ENCODE measurements at places on chromosomes 13 and 19.

DNA sequence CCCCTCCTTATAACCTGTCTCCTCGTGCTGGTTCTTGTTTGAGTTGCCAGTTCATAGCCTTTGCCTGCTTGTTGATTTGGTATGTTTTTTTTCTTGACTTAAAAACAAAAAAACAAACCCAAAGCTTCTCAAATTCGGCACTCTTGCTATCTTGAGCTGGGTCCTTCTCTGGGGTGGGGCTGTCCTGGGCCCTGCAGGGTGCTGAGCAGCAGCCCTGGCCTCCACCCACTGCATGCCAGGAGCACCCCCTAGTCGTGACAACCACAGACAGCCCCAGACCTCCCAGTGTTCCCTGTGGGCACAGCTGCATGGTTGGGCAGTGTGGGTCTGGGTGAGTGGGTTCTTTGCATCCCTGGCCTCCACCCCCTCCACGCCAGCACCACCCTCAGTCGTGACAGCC, 27.8 kb downstream of the KDM4B start:
- no peak for DNase-seq

- no peak for DNase-seq
Measured at GRCh38 chr19:38557205-38557799, 60.5 kb downstream of the MAP4K1 start.

GRCh38 chr19:11587975-11588631, 9.2 kb upstream of the ZNF627 start:
- no peak for DNase-seq

DNA sequence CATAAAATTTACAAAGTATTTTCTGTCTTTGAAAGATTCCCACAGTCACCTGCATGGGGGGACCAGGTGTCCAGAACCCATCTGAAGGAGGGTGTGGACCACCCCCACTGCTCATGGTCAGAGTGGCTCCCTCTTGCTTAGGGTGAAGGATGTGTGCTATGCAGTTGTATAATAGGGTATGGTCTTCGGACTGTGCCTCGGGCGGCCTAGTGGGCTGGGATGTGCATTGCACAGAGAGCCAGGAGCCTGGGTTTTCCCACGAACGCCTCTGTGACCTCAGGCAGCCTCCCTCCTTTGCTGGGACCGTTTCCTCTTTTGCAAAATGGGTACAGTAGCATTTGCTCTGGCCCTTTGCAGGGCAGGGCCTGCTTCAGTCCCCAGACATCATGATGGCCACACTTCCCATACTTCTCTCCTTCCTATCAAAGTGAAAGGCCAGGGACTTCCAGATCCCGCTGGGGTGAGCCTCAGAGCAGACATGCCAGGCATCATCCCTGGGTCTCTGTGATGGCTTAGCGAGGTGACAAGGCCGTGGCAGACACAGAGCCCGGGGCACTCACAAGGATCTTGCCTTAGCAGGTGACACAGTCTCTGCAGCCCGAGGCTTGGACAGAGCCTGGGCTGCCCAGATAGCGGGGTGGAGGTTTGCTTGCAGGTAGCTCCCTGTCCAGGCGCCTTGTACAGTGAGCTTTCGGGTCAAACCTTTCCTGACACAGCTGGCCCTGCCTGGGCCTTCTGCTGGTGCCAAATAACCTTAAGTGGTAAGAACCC, 59.4 kb upstream of the ZNF536 start:
- no peak for DNase-seq

DNA sequence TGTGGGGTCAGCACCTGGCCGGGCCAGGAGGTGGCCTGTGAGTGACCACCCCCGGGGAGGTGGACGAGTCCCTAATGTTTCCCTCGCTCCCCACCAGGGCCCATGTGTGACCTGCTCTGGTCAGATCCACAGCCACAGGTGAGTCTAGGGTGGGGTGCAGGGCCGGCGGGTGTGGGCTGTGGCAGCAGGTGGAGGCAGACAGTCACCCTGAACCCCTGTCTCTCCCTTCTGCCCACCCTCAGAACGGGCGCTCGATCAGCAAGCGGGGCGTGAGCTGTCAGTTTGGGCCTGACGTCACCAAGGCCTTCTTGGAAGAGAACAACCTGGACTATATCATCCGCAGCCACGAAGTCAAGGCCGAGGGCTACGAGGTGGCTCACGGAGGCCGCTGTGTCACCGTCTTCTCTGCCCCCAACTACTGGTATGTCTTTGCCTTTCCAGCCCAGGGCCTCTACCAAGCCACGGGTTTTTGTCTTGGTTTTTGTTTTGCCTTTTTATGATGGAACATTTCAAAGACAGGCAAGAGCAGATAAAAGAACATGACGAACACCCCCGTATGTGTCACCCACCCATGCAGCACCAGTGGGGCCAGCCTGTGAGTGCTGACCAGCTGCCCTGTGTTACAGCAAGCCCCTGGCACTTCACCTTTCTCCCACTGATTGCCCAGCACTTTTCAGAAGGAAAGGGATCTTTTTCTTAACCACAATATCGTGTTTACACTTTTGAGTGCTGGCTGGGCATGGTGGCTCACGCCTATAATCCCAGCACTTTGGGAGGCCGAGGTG, 24.9 kb downstream of the CCDC8 start:
- DNase-seq, result no peak

DNA sequence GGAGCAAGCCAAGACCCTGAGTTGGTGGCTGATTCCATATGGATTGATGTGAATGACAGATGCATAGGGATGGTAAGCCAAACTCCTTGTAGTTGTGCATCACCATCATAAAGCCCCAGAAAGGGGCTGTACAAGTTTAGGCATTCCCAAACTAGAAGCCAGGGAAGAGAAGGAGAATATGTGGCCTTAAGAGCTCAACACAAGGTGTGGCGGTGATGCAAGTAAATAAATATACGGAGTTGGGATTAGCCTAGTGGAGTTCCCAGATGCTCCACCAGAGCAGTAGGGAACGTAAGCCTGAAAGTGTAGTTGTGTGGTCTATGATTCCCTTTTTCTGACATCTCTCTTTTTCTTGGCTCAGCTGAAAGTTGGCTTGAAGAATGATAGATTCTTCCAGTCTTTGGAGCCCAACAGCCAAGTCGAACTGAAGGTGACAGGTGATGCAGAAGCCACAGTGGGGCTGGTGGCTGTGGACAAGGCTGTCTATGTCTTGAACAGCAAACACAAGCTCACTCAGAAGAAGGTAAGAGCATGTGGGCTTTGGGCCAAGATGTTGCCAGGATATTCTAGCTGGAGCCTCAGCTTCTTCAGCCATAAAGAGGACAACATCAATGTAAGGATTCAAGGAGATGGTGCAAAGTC, 30.1 kb downstream of the RDH8 start:
- peak; percentile 24 for DNase-seq

- no peak for DNase-seq
Measured at GRCh38 chr19:18440415-18440877, 2.5 kb upstream of the ISYNA1 start.

GRCh38 chr19:9140159-9140874, at the start of gene ZNF317:
ZNF317 (plus strand) TSS chr19:9140397; CDS start chr19:9156017, 15,620 bp downstream.
- DNase-seq, result peak; percentile 95

GRCh38 chr13:39485314-39485700, 117.7 kb downstream of the LHFPL6 start:
- DNase-seq, result peak; percentile 14

- DNase-seq, result no peak
Measured at GRCh38 chr13:107753291-107753690, 462.0 kb downstream of the LIG4 start.

All from fibroblast of skin of scalp (primary cell).